AG09319 (cell line): ENCODE measurements at places on chromosomes 7 and 10.

DNA sequence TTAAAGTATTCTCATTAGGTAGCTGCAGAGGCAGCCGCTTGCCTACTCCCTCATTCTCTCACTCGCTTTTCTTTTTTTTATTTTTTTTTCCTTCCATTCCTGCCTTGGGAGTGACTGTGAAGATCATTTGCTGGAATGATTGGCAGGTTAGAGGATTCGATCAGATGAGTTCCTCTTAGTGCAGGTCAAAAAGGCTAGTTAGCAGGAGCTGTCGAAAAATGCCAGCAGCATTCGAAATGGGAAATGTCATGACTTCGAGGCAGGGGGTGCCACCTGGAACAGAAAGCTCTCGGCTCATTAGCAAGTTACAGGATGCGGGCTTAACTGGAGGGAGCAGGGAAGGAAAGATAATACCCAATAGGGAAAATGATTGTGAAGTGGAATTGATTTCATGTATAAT lies 137.5 kb upstream of the FZD1 start:
- no peak for DNase-seq

DNA sequence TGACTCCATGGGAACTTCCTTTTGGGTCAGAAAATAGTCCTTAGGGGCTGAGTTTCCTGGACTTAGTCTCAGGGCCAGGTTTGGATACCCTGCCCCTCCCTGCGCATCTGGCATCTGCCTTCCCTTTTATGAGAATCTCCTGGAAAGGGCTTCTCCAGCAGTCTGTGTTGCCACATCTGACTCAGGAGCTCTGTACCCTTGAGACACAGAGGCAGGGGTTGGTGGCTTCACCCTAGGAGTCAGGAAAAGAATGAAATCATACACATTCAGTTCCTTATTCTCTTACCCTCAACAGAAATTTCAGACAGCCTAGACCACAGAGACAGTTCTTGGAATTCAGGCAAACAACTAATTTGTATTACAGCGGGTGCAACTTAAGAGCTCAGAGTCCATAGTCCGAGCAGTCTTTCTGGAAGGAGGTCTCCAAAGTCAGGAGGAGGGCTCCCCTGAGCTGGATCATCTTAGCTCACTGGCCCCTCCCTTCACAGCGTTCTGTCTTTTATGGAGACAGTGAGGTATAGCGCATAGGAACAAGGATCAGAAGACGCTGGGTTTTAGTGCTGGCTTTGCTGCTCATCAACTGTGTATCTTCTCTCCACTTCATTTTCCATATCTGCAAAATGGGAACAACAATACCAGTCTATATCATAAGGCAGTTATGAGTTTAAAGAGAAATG lies 3.0 kb upstream of the PLAU start:
- no peak for DNase-seq

GRCh38 chr7:54858008-54858692 lies 99.1 kb upstream of the SEC61G start:
- DNase-seq, result no peak

GRCh38 chr10:110671788-110672579 lies 27.8 kb downstream of the RBM20 start:
- no peak for DNase-seq

GRCh38 chr10:5442065-5442989 lies 30.0 kb downstream of the NET1 start:
- DNase-seq, result no peak

- no peak for DNase-seq
Observed at GRCh38 chr7:126659124-126659523, 593.6 kb downstream of the GRM8 start.

- DNase-seq, result no peak
Observed at GRCh38 chr7:139340808-139341057, 404 bp upstream of the FMC1 start.

DNA sequence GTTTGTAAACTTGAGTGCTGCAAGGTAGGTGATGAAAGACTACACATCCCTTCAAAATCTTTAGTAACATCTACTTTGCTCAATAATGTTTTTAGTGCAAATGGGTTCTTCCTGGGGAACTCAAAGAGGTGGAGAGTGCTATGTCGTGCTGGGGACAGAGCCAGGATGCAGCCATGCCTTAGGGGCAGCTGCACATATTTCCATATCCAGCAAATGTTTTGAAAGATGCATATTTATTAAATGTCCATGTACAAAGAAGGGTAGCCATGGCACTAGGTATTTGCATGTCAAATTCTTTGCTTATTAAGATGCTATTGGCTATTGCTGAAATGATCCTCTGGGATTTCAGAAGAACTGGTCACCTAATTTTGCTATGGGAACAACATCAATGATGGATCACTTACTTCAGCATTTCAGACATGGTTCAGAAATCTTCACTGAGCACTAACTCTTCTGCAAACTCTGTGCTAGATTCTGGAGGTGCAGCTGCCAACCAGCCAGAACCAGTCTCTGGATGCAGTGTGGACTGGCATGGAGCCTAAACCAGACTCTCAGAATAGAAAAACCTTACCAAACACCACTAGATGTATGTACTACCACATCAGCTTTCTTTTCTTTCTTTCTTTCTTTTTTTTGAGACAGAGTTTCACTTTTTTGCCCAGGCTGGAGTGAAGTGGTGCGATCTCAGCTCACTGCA lies 31.7 kb upstream of the DNMBP start:
- DNase-seq, result no peak

- DNase-seq, result peak; percentile 43
Observed at GRCh38 chr7:80781561-80781979, 137.3 kb downstream of the SEMA3C start.

GRCh38 chr10:87596351-87596750 lies 63.3 kb upstream of the PAPSS2 start:
- DNase-seq, result no peak

DNA sequence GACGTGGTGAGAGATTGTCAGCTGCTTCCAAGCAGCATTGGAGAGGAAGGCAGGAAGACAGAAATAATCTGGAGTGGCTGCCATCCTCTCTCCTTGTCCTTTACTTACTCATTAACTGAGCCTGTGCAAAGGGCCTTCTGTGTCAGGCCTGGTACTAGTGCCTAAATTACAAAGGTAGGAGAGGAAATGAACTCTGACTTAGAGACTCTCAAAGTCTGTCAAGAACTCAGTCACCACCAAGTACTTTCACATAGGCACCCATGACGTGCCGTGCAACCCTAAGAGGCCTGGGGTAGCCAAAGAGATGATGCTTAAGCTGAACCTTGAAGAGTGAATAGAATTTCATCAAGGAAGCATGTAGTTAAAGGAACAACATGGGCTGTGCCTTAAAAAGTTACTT lies 866.9 kb downstream of the LRMDA start:
- DNase-seq, result no peak

DNA sequence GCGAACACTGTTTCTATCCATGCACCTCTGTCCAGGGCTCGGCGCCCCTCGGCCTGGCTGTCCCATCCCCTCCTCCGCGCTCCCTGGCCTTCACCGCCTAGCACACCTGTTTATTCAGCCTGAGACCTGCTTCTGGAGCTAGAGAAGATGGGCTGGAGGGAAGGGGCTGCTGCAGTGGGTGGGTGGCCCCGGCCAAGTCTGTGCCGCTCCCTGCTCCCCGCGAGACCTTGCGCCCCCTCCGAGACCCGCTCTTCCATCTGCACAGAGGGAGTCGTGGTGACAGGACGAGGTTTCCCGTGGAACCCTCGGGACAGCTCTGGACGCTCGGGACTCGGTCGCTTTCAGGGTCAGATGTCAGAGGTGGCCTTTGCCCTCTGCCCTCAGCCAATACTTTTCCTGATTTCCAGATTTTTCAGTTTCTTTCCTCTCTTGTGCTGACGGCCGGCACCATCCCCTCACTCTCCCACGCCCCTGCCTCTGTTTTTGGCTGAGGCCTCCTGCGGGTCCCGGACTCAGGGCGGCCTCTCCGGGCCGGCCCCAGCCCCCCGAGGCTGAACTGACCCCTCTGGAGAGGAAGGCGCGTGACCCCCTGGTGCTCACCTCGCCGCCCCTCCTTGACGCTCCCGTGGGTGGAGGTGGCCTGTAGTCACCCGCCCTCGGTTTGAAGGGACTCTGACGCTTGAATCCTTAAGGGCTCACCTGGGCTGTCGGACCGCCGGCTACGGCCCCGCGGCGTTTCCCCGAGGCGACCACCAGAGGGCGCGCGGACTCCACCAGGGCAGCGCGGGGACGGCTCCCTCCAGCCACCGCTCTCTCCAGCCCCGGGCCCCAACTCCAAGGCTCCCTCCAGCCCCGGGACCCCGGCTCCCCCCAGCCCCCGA lies 15.6 kb downstream of the SHH start:
- DNase-seq, result no peak

DNA sequence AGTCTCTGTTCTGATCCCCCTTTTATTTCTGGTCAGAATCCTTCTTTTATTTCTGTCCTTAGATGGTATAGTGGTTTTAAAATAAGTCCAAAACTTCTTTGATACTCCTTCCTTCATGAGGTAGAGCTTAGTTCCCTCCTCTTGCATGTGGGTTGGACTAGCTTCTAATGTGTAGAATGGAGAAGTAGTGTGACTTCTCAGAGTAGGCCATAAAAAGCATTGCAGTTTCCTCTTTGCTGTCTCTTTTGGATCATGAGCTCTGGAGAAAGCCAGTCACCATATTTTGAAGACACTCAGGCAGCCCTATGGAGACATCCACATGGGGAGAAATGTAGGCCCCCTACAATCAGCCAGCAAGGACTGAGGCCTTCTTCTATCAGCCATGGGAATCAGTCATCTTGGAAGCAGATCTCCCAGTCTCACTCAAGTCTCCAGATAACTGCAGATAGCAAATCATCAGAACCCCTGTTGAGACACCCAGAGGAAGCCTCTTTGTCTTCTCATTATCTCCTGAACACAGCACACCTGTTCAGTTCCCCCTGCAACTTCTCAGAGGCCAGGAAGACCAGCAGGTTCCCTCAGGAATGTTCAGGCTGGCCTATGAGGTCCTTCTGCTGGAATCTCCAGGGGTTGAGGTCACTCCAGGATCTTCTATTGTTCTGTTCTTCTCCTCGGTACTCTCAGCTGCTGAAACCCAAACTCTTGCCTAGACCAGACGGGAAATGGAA lies 511.9 kb upstream of the ZMIZ1 start:
- DNase-seq, result no peak

DNA sequence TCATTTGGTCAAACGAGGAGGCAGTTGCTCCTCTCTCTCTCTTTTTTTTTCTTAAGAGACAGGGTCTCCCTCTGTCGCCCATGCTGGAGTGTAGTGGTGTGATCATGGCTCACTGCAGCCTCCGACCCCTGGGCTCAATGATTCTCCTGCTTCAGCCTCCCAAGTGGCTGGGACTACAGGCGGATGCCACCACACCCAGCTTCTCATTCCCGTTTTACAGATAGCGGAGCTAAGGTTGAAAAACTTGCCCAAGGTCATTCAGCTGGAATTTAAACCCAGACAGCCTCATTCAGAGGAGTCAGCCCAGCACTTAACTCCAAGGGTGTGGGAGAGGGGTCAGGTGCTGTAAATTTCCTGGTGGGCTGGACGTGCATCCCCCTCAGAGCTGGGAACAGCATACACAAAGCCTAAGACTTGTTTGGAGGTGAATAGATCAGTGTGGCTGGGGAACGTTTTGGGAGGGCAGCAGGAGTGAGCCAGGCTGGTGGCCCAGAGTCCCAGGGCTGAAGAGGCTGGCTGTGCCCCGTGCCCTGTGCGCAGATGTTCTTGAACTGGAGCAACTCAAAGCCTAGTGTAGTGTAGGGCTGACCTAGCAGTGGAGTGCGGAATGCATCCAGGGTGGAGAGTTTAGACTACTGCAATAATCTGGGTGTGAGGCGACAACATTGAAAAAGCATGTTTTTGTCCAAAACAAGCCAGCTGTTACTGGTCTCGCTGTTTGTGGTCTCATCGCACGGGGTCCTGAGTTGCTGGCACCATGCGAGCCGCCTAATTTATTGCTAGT lies 2.3 kb downstream of the HTRA1 start:
- no peak for DNase-seq

DNA sequence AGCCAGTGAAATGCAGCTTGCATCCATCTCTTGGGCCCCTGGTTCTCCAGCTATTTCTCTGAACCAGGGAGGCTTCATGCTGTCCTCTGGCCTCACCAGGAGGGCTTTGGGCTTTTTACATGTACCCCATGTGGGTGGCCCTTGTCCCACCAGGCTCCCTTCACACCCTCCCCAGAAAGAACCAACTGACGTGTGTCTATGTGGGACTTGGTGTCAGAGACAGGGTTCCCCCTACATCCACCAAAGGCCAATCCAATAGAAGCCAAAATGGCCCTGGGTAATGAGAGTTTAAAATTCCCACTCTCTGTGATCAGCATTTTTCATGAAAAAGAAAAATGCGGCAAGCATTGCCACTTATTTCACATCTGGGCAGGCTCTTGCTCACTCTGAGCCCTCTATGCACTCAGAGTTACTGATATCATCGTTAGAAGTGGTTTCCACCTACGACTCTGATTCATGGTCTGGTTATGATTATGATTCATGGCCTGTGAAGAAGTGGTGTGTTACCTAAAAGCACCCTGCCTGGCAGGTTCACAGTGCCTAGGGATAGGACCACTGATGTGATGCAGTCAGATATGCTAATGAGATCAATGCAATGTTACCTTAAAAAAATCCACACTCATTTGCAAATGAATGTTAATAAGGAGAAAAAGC lies 133.5 kb downstream of the BUB3 start:
- DNase-seq, result no peak

- DNase-seq, result no peak
Observed at GRCh38 chr7:131753620-131754222, 197.3 kb upstream of the PODXL start.

- no peak for DNase-seq
Observed at GRCh38 chr10:1574719-1575118, 162.6 kb downstream of the ADARB2 start.

GRCh38 chr10:29227201-29227600 lies 61.7 kb upstream of the LYZL1 start:
- no peak for DNase-seq

- DNase-seq, result peak; percentile 20
Observed at GRCh38 chr7:94266238-94266644, 128.5 kb upstream of the COL1A2 start.

DNA sequence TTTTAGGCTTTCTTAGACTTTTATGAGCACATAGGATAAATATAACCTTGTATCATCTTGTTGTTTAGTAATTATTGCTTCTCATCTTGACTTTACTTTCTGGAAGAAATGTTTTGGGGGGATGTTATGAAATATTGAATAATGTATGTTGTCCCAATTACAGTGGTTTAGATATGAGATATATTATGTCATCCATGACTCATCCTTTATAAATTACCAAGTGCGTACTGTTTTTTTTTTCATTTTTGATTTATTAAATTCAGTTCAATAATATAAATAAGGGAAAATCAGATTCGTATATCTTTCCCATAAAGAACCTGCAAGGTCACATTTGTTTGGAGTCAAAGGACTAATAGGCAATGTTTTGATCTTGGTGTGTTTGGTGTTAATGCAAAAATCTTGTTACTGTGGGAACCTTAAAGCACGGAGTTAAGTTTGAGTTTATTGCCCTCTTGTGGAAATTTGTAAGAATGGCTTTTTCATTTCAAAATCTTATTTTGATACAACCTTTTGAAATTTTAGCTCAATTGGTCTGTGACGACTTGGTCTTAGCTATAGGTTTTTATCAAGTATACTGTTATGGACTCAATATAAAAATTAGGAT lies 108.6 kb downstream of the SRI start:
- DNase-seq, result peak; percentile 7

GRCh38 chr7:30082686-30083085 lies 52.1 kb upstream of the MTURN start:
- no peak for DNase-seq
